ENCODE measurements at places on chromosomes 3 and 15. TPM values are rescaled to one million over a fixed set of nuclear protein-coding genes. Genes with fewer than 3 reads are reported as not detected.

ATP13A4 gene
- 0.15 TPM for total RNA-seq

SPG21 gene
- 63.9 TPM for total RNA-seq

KLHL40 gene
- not detected for total RNA-seq

IQCF5 gene
- not detected for total RNA-seq

SLC28A1 gene
- not detected for total RNA-seq

C3orf70 gene
- total RNA-seq = 0.50 TPM

SLC27A2 gene
- total RNA-seq = 0.50 TPM

MINAR1 gene
- total RNA-seq = 1.0 TPM

LSG1 gene
- 19.3 TPM for total RNA-seq

CHMP2B gene
- 22.9 TPM for total RNA-seq

ROPN1 gene
- total RNA-seq = not detected

CKMT1B gene
- total RNA-seq = not detected

SLC28A2 gene
- total RNA-seq = not detected

FGD5 gene
- total RNA-seq = under 0.01 TPM

SLC15A2 gene
- total RNA-seq = 0.17 TPM

GOLGA8S gene
- total RNA-seq = not detected

TEX9 gene
- 1.0 TPM for total RNA-seq

EXD1 gene
- total RNA-seq = not detected

SLC22A14 gene
- total RNA-seq = not detected

PP2D1 gene
- not detected for total RNA-seq

SNX22 gene
- total RNA-seq = under 0.01 TPM

FBXL2 gene
- 12.3 TPM for total RNA-seq

TIPARP gene
- total RNA-seq = 14.5 TPM

GPR160 gene
- 0.15 TPM for total RNA-seq

LRRIQ4 gene
- total RNA-seq = not detected

WDR72 gene
- under 0.01 TPM for total RNA-seq

TRH gene
- not detected for total RNA-seq

FETUB gene
- total RNA-seq = not detected
